ENCODE measurements at places on chromosomes 1 and 21. TPM values are rescaled to one million over a fixed set of nuclear protein-coding genes. Genes with fewer than 3 reads are reported as not detected.

- DNase-seq, result no peak
These were observed 70.9 kb downstream of the RERE start for GRCh38 chr1:8746554-8746953.

- no peak for DNase-seq
These were observed 92.1 kb downstream of the LRRC8C start for GRCh38 chr1:89725011-89725370.

GRCh38 chr1:223125766-223126165, 17.3 kb downstream of the TLR5 start:
- no peak for DNase-seq

GRCh38 chr1:41941381-41941780, 22.7 kb upstream of the HIVEP3 start:
- no peak for DNase-seq

DNA sequence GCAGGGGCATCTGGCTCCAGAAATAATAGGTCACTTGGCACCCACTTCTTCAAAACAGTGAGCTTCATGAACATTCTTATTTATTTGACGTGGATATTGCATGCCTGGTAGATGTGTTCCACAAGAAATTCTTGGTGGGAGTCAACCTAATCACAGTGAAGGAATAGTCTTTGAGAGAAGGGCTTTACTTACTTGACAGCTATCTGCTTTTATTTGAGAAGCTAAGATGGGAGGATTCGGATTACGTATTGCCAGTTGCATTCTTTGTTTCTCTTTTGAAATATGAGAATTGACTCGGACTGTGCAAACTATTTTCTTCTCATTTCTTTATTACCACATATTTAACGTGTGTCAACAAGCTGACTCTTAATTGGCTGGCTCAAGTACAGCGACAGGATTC, 117.2 kb downstream of the FASLG start:
- no peak for DNase-seq

DNA sequence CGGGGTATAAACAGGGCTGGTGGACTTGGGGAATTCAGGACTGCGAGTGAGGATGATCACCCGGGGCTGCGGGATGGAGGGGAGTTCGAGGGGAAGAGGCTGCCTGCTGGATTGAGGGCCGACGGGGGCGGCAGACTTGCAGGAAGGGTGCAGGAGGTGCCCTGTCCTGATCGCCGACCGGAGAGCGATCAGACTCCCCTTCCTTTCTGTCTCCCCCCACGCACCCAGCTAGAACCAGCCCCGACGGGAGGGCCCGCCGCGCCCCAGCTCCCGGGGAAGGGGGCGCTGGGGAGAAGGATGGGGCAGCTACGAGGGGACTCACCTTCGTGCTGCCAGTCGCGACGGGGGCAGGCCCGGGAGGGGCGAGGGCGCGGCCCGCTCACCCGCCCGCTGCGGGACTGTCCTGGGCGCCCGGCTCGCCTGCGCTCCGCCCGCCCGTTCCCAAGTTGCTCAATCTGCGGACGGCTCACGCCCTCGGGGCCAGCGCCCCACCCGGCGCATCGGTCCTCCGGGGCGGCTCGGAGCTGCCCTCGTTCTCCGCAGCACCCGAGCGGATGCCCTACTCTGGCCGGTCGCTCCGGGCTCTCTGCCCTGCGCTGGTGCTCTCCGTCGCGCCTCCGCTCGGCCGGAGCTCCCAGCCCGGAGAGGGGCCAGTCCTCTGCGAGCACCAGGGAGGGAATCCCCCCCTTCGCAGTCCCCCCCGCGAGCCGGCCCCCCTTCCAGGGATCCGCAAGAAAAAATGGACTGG, at the start of gene RSPO1:
Gene RSPO1 (minus strand): TSS at position 649 of the 748 bp plus-strand sequence. CDS start 5,231 bp downstream, outside the sequence.
- DNase-seq, result peak; percentile 14

DNA sequence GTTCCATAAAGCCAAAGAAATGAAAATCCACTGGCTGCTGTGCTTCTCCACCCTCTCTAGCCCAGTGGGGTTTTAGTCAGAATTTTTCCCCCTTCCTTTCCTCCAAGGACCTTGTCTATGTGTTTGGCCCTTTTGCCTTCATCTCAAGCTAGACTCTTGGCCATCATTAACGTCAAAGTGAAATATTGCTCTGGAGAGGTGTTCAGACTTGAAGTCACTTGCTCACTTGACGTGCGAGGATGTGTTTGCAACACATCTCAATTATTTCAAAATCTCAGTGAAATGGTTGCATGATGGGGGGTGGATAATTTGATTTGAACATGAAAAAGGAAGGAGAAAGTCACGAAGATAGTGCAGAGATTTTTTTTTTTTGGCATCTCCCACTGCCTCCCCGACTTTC, 13.6 kb downstream of the EVA1C start:
- no peak for DNase-seq

- DNase-seq, result no peak
These were observed 64.2 kb downstream of the FAM163A start for GRCh38 chr1:179807291-179807690.

- DNase-seq, result peak; percentile 41
These were observed 48.2 kb upstream of the TNFSF4 start for GRCh38 chr1:173255214-173255813.

- DNase-seq, result peak; percentile 36
These were observed at the start of gene SLC16A4 for GRCh38 chr1:110390692-110391245. SLC16A4 (minus strand) TSS chr1:110391026; CDS start chr1:110389323, 1,703 bp downstream.

Gene ST6GALNAC5
- polyA plus RNA-seq, result not detected

Gene GSTM2
- 5.3 TPM for polyA plus RNA-seq

Gene PCSK9
- 2.7 TPM for polyA plus RNA-seq

Gene CLDN17
- not detected for polyA plus RNA-seq

Gene S100A12
- not detected for polyA plus RNA-seq

Gene RAB25
- not detected for polyA plus RNA-seq

All from A549 (cell line).